OCI-LY7 (cell line): ENCODE measurements at places on chromosomes 5 and 9.

DNA sequence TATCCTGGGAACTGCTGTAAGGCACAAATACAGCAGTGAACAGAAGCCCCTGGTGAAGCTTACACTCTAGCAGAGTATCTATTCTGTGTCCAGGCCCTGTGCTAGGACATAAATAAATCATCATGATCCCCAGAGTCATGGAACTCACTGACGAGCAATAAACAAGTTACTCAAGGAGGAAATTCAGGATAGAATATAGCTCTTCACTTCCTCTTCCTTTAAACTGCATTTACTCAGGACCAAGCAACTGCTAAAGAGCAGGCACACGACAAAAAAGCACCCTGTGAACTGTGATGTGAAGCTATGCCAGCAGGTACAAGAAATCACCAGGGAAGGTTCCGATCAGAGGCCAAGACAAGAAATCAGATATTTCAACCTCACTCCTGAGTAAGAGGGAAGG is 47.8 kb upstream of the NR5A1 start:
- no peak for DNase-seq

DNA sequence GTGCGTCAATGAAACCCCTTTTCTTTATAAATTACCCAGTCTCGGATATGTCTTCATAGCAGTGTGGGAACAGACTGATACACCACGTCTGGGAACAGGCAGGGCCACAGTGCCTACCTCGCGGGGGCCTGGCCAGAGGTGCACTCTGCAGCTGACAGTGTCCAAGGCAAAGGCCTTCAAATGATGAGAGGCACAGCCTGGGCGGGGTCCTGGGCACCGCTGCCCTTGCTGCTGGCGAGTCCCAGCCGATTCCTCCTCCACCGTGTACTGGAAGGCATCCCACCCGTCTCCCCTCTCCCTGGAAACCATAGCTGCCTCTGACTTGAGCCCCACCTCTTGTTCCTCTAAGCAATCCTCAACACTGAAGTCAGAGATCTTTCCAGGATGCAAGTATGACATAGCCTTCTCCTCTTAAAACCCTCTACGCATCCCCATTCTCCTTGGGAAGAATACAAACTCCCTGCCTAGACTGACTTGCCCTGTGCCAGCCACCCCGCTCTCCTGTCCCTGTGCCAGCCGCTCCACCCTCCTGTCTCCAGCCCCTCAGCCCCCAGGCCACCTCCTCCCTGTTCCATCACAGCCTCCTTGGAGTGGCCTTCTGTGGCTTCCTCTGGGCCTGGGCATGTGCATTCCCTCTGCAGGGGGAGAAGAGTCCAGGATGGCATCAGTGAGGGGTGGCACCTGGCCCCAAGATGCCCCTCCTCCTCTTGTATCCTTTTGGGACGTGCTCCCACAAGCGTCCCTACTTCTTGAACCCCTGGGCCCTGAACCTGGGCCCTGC is 8.1 kb upstream of the COL5A1 start:
- no peak for DNase-seq

DNA sequence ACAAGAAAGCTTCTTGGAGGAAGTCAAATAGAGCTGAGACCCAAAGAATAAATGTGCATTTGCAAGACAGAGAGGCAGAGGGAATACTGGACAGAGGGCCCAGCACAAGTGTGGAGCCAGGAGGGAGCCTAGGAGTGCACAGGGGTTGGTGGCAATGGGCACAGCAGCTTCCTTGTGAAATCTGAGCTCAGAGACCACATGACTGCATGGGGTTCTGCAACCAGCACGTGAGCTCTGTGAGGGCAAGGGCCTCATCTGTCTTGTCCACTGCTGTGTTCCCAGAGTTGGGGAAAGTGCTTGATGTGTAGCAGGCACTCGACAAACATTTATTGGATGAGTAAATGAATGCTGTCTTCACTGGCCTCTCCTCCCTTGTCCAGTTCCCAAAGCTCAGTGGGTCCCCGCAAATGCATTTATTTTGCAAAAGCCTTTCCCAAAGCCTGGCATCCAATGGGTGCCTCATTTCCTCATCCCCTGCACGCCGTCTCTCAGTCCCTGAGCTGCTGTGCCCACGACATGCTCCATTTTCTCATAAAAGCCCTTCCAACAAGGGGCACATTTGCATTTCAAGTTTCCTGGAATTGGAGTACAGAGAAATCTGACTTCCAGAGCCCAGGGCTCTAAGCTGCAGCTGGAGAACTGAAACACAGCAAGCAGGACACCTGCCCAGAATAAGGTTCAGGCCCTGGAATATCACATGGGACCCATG is 58.5 kb downstream of the KCNIP1 start:
- no peak for DNase-seq

- DNase-seq: no peak
Observed at GRCh38 chr5:145260670-145261069, 574.5 kb downstream of the PRELID2 start.

GRCh38 chr5:36270175-36270574 is 28.4 kb upstream of the NADK2 start:
- DNase-seq: no peak

- DNase-seq: no peak
Observed at GRCh38 chr9:136104488-136104800, 9.4 kb upstream of the NACC2 start.

GRCh38 chr5:139903795-139904565 is 108.4 kb downstream of the PSD2 start:
- no peak for DNase-seq

DNA sequence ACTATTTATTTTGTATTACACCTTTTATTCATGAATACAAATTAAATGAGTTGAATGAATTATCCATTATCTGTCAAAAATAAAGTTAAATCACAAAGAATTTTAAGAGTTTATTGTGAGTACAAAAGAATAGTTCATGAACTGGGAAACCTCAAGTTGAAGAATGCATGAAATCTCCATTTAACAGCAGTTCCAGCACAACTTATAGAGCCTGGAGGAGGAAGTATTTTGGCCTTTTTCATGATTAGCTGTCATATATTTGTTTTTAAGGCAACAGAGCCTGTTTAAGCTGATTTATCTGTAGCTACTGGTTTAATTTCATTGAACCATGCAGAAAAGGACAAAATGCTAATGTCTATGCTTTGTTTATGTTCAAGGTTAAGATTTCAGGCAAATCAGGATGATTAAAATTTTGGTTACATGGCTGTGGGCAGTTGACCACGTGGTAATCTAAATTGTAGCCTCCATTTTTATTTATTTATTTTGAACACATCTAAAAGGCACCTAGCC is 12.2 kb downstream of the SPINK1 start:
- no peak for DNase-seq

DNA sequence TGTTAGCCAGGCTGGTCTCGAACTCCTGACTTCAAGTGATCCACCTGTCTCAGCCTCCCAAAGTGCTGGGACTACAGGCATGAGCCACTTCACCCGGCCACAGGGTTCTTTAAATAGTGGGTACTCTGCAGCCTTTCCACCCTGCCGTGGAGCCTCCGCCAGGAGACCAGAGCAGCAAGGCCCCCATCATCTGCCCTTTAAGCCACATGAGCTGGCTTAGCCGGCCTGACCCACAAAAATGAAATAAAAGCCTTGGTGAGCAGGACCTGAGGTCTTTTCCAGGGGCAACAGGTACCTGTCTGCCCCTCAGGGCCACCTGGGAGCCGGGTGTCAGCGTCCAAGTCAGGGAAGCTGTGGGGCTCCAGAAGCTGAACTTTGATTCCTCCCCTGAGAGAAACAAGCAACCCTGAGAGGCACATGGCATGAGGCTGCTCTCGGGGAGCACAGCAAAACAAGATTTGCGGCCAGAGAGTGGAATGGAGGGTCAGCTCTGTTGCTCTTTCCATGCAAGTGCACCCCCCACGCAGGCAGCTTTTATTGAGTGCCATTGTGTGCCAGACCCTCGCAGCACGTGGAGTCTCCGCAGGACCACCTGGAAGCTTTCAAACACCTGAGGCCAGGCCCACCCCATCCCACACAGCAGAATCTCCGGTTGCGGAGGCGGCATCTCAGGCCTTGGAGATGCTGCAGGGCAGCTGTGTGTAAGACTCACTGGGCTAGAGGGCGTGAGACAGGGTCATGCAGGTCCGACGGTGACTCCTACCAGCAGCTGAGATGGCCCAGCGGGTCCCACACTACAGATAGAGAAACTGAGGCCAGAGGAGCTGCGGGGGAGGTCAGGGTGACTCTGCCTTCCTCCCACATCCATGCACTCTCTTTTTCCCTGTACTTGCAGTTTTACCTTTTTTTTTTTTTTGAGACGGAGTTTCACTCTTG is 4.8 kb upstream of the WNK2 start:
- DNase-seq: no peak
